ENCODE measurements at places on chromosomes 12 and 14. TPM values are rescaled to one million over a fixed set of nuclear protein-coding genes. Genes with fewer than 3 reads are reported as not detected.

- H3K4me1 ChIP-seq: no peaks in the 10 kb centered on the region
- H3K36me3 ChIP-seq: no peaks in the 10 kb centered on the region
- no peak overlapping the region for H3K4me3 ChIP-seq
Measured at GRCh38 chr12:2251526-2252209, 198.9 kb downstream of the CACNA1C start.

GRCh38 chr14:105363847-105364708 lies 34.3 kb upstream of the TEX22 start:
- no peak overlapping the region for H3K27ac ChIP-seq
- no peak for DNase-seq

P2RX2 gene
- 1.2 TPM for total RNA-seq

- no peak overlapping the region for H3K4me3 ChIP-seq
- H3K27ac ChIP-seq: no peak overlapping the region
- no peaks in the 10 kb centered on the region for H3K36me3 ChIP-seq
- no peak for DNase-seq
- no peaks in the 10 kb centered on the region for H3K4me1 ChIP-seq
Measured at GRCh38 chr14:96586056-96586455, 83.9 kb downstream of the PAPOLA start.

DNA sequence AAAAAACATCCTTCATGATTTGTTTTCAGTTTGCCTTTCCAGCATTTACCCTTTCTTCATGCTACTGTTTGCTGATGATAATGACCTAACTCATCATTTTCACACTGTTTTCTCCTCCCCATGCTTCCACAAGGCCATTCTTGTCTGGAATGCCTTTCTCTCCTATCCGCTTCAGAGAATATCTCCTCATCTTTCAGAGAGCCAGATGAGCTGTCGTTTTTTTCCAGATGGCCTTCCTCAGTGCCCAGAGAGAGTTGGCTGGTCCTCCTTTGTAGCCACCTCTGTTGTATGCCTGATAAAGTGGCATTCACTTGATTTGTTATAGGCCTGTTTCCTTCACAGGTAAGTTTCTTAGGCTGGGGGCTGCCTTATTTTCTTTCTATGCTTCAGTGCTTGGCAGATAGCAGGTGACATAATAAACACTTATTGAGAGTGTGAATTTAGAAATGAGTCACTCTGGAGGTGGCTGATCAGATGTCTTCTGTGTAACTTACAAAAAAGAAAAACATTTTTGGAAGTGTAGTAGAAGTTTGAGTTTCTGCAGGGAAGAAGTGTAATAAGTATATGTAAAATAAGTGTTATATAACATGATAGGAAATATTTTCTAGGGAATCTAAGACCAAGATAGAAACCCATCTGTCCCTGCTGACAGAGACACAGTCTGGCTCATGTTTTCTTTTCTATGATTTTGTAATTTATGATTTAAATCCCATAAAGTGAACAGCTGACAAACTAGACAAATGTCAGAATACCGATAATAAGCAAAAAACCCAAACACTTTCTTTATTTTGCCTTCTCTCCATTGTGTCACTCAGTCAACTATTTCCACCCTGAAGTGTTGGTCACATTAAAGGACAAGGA lies 174.5 kb downstream of the DACT1 start:
- no peak for DNase-seq
- H3K4me3 ChIP-seq: no peak overlapping the region
- H3K36me3 ChIP-seq: no peaks in the 10 kb centered on the region
- no peak overlapping the region for H3K27ac ChIP-seq
- no peaks in the 10 kb centered on the region for H3K4me1 ChIP-seq
- no peaks in the 10 kb centered on the region for H3K27me3 ChIP-seq

GUCY2C gene
- 0.13 TPM for total RNA-seq

DIO2 gene
- 0.05 TPM for total RNA-seq

OR6C2 gene
- not detected for total RNA-seq

TIMELESS gene
- total RNA-seq: 46.2 TPM

- H3K27me3 ChIP-seq: no peaks in the 10 kb centered on the region
- DNase-seq: no peak
- H3K4me1 ChIP-seq: no peaks in the 10 kb centered on the region
Measured at GRCh38 chr14:38143170-38143569, 64.5 kb upstream of the SSTR1 start.

- H3K27ac ChIP-seq: no peak overlapping the region
- no peaks in the 10 kb centered on the region for H3K27me3 ChIP-seq
- no peak overlapping the region for H3K4me3 ChIP-seq
- no peak for DNase-seq
- H3K4me1 ChIP-seq: no peaks in the 10 kb centered on the region
- no peaks in the 10 kb centered on the region for H3K36me3 ChIP-seq
Measured at GRCh38 chr14:78425330-78425729, 255.2 kb downstream of the NRXN3 start.

DNA sequence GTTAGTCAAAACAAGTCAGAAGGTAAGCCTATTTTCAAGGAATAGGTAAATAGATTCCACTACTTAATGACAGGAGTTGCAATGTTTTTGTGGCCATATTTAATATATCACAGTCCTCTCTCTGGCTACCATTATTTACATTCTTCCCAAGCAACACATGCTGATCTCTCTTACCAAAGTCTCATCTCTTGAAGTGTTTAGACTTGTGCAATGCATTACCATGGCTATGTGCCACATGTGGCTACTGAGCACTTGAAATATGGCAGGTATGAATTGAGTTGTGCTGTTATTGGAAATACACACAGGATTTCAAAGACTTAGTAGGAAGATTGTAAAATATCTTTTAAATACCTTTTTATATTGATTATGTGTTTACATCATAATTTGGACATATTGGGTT lies 262.4 kb upstream of the PDE3A start:
- H3K36me3 ChIP-seq: no peaks in the 10 kb centered on the region
- no peak for DNase-seq
- H3K27ac ChIP-seq: no peak overlapping the region
- no peak overlapping the region for H3K4me3 ChIP-seq
- H3K4me1 ChIP-seq: no peaks in the 10 kb centered on the region
- no peaks in the 10 kb centered on the region for H3K27me3 ChIP-seq

DNA sequence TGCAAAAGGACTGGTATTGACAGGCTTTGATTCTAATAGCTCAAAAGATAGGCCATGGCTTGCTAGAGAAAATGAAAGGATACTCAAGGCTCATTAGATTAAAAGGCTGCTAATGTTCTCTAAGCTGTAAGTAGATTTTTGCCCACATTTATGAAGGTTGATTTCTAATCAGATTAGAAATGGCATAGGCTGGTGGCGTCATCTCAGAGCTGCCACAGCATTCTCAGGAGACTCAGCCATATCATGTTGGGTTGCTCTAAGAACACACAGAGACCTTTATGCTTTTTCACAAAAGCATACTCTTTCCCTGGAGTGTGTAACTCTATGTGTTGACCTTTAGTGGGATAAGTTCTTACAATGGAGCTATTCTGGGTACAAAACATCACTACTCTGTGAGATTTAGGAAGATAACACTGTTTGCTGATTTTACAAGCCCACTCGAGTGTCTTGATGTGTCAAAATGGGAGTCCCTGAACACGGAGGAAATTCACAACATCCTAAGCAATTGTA lies 576.0 kb downstream of the NRXN3 start:
- H3K4me1 ChIP-seq: no peaks in the 10 kb centered on the region
- H3K4me3 ChIP-seq: no peak overlapping the region
- H3K36me3 ChIP-seq: no peaks in the 10 kb centered on the region
- no peak for DNase-seq

DNA sequence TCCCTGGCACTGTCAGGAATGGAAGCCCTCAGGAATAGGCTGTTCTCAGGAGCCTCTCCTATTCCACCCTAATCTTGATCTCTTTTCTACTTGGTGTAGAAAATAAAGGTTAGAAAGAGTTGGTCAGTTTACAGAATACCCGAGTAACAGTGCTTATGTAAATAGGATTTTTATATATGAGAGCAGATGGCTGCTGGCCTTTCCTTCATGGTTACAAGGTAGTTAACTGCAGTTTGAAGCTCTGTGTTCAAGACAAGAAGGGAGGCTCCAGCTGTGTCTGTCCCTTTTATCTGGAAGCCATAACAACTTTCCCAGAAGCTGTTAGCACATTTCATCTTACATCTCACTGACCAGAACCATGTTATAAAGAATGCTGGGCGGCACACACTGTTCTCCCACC lies 23.1 kb downstream of the BBOF1 start:
- no peak overlapping the region for H3K4me3 ChIP-seq
- H3K4me1 ChIP-seq: no peaks in the 10 kb centered on the region
- H3K27ac ChIP-seq: no peak overlapping the region
- no peaks in the 10 kb centered on the region for H3K36me3 ChIP-seq
- H3K27me3 ChIP-seq: no peaks in the 10 kb centered on the region

LALBA gene
- not detected for total RNA-seq

TMPO gene
- total RNA-seq: 124 TPM

DNA sequence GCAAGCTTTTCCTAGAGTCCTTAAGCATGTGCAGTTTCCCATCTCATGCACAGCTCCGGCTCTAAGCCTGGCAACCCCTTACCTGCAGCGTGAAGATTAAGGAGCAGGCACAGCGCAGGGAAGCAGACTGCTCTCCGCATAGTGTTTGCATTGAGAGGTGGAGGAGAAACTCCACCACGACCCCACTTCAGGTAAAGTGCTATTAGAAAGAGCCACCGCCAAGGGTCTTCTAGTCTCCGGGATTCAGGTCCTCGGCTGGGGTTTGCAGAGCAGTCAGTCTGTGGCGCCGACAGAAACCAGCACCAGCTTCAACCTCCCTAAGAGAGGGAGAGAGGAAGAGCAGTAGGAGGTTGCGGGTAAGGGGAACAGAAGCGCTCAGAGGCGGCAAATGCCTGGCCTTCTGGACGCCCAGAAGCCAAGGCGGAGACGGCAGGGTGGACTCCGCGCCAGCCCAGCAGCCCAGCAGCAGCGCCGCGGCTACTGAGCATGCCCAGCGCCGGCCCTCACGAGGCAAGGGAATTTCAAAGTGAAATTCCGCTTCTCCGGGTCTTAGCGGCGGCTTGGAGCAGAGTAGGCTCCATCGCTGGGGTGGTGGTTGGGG lies at the start of gene PTPRR:
Gene PTPRR, minus strand, starts transcription at position 488 of the 601 bp plus-strand sequence. Its CDS starts 348 bp downstream, at position 140.
- no peak for DNase-seq
- peak within 1 kb of the TSS; percentile 21 for H3K4me3 ChIP-seq
- H3K27me3 ChIP-seq: peaks cover 2% of the 10 kb centered on the region
- H3K27ac ChIP-seq: no peak within 1 kb of the TSS
- H3K36me3 ChIP-seq: no peaks in the 10 kb centered on the region

GRCh38 chr12:104964167-104964855 lies 6.2 kb upstream of the SLC41A2 start:
- H3K36me3 ChIP-seq: no peaks in the 10 kb centered on the region
- peaks cover 6% of the 10 kb centered on the region for H3K27me3 ChIP-seq
- H3K4me1 ChIP-seq: peaks cover 9% of the 10 kb centered on the region
- H3K27ac ChIP-seq: no peak overlapping the region
- no peak overlapping the region for H3K4me3 ChIP-seq

AMIGO2 gene
- 21.8 TPM for total RNA-seq

FGF6 gene
- not detected for total RNA-seq
